Activated CD4-positive, alpha-beta T cell treated with anti-CD3 and anti-CD28 coated beads, Interleukin-2, amount 50 U/mL, for 24 hours (primary cell): ENCODE measurements at places on chromosomes 2 and 18.

DNA sequence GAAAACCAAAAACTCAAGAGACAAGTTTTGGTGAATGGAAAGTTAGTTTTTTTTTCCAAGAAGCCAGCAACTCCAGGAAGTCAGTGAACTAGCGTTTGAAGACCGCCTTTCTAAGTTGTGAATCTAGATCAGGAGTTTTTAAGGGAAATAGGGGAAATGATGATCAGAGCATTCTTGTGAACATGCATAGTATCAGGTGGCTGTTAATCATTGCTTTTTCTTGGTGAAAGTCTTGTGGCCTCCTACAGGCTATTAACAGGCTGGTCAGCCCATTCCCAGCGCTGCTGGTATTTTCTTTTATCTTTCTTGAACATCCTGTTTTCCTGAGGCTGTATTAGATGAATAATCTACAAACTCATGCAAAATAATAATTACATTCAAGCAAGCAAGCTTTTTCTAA, 155.8 kb downstream of the PTPRM start:
- no peak for DNase-seq

DNA sequence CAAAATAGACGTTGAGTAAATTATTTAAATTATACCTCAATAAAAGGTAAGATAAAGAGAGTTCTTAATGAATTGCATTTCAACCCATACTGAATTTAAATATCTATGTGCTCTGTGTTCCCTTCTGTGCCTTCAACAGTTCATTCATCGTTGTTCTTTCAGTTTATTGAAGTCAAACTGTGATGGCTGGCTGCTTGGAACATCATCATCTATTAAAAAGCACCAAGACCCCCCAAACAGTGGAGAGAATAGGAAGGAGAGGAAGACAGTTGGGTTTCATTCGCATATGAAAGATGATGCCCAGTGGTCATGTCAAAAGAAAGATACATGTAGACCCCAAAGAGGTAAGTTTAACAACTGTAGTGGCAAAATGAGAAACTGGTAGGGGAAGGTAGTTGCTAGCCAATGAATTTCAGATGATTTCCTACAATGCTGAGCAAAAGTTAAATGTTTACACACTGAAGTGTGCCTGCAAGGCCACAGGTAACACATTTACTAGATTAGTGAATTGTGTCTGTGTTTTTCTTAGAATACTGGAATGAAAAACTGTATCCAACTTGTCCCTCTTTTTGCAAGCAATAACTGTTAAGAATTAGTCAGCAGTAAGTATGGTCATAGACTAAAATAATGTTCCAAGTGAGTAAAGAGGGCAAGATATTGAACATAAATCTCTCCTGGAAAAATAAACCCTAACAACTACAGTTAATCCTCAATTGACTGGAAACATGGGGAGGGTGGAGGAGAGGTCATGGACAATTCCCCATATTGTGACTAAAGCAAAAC, 331.3 kb downstream of the KIAA1328 start:
- DNase-seq, result no peak

GRCh38 chr2:29420999-29421782, 306.0 kb downstream of the CLIP4 start:
- no peak for DNase-seq

DNA sequence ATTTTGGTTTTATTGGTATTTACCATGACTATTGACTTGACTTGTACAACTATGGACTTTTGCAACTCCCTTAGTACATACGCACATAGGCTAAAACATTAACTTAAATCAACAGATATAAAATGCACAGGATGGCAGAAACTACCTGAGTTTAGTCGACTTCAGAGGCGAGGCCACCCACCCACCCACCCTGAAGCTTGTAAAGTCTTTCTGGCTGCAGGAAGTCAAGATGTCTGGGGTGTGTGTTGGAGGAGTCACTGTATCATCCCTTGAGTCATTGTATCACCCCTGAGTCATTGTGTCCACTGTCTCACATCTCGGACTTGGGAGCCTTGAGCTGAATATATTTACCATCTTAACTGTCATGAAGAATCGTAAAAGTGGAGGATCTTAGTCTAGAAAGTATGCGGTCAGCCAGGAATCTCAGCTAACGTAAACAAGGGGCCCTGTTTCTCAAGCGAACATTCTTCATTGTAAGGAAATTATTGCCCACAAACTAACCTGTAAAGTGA, 140.0 kb upstream of the ST6GAL2 start:
- no peak for DNase-seq

- no peak for DNase-seq
Observed at GRCh38 chr18:43068781-43069180, 46.7 kb downstream of the RIT2 start.

DNA sequence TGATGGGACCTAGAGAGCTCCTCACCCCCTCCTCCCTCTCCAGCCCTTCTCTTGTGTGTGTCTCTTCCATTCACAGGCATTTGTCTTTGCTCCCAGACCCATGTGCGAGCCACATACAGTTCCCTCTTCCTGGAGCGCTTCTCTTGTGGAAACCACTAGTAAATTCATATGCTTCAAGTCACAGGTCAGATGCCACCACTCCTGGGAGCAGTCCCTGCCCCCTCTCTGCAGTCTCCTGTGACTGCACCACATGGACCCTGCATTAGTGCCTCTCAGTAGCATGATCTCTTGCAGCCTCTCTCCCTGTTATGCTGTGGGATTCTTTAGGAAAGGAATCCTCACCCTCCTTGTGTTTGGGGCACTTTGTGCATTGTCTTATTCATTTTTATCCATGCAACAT, 96.5 kb upstream of the NFATC1 start:
- no peak for DNase-seq

GRCh38 chr2:152740743-152741328, 22.4 kb downstream of the ARL6IP6 start:
- DNase-seq, result no peak

DNA sequence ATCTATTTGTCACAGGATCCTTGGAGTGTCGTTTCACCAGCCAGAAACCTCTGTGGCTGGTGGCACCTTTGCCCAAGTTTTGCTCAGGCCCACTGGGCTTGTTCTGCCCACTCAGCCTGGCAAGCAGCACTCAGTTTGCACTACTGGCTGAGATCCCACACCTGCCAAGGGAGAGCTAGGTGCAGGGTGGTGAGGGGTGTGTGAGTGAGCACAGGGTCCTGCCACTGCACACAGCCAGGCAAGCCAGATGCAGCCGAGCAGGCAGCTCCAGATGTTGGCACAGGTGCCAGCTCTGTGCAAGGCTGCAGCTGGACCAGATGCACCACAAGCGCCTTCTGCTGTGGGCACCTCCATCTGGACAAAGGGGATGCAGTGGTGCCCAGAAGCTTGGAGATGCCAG, 281.7 kb upstream of the UBE2E3 start:
- DNase-seq, result no peak

DNA sequence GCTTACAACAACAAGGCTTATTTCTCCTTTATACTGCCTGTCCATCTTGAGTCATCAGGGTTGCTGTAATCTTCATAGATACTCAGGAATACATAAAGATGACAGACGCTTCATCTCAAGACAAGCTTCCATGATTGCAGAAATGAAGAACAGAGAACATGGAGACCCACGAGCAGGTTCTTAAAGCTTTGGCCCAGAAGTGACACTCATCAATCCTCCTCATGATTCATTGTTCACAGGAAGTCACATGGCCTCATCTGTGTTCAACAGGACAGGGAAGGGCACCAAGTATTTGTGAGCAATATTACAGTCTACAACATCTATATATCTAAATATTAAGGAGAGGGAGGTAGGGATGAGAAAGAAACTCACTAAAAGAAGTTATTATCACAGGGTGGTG, 36.5 kb upstream of the PGAP1 start:
- DNase-seq, result no peak

DNA sequence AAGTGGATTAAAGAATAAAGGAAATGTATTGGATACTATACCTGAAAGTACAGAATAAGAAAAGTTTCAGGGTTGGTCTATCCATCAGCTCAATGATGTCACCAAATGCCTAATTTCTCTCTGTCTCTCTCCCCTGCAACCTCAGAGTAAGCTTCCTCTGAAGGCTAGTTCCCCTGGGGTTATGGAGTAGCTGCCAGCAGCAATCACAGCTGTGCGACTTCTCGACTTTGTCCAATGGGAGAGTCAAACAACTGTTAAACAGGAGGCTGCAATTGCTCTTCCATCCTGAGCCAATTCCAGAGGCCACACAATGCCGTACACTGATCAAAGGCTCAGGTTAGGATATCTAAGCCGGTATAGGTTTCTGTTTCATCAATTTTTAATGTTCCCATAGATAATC, 95.3 kb upstream of the FANCL start:
- DNase-seq, result no peak

GRCh38 chr2:150255528-150255927, 231.9 kb downstream of the RND3 start:
- no peak for DNase-seq

GRCh38 chr18:54777118-54777791, 51.0 kb upstream of the RAB27B start:
- no peak for DNase-seq

DNA sequence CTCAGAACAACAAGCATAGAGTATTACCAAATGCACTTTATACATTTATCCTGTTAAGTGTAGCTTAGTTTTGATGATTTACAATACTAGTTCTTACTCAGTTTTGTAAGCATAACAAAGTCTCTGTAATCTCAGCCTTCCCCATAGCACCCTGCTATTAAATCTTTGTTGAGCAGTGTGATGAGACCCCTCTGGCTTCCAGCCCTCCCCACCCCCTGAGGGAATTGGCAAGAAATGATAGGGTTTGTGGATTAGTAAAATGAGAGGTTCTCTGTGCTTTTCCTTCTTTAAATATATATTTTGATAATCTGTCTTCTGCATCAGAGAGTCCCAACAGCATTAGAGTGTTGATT, 37.2 kb downstream of the ZNF521 start:
- DNase-seq, result no peak

DNA sequence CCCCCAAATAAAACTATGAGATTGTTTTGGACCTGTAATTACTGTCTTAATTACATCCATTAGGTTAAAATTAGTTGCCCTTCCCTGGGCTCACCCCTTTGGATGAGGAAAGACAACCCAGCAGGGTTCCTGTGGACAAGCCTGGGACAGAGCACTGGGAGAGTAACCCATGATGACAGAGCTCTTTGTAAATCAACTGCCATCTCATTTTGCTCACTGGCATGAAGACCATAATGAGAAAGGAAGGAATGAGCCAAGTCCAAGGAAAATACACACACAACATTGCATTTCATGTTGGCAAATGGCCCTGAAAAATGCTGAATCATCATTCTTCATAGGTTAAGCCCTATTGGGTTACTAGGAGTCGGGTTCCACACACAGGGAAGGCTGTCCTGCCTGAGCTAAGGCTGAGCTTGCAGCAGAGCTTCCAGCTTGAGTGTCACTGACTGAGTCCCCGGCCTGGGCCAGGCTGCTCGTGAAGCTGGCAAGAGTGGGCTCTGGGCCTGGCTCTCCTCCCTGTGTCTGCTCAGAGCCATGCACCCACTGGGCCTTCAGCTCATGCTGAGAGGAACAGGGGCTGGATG, 94.1 kb upstream of the ACAA2 start:
- DNase-seq, result no peak

DNA sequence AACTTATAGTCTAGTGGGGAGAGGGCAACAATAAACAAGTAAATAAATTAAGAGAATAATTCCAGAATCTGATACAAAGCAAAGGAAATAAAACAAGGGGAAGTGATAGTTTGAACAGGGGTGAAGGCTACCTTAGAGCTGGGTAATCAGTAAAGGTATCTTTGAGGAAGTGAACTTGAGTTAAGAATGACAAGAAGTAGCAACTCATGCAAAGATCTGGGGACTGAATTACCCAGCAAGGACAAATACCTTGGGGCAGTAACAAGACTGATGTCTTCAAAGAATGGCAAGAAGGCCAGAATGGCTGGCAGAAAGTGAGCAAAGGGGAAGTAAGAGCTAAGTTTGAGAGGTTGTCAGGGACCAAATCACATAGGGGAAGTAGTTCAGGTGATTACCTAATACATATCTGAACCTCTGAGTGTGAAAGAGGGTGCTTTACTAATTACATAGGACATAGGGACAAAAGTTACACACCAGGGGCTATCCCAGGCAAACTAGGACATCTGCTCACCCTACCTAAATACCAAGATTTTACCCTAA, 244.6 kb upstream of the HNRNPA3 start:
- DNase-seq, result no peak

DNA sequence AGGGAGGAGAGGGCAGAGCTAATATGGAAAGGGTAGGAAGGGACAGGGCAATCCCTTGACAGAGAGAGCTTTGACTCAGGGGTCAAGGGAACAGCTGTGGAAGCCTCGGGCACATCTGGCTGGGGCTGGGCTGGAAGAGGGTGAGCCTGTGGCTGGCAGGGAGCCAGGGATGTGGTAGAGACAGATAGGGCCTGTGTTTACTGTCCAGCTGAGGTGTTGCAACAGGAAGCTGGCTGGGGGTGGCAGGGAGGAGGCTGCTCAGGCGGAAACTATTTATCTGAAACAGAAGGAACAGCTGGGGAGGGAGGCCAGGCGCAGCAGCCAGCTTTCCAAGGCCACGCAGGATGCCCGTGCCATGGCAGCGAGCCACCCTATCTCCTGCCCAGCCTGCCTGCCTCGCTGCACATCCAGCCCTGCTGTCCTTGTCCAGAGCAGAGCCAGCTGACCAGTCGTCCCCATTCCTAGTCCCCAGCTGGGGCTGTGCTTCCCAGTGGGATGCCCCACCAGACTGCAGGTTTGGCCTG, 264.7 kb downstream of the CYP26B1 start:
- DNase-seq, result no peak

DNA sequence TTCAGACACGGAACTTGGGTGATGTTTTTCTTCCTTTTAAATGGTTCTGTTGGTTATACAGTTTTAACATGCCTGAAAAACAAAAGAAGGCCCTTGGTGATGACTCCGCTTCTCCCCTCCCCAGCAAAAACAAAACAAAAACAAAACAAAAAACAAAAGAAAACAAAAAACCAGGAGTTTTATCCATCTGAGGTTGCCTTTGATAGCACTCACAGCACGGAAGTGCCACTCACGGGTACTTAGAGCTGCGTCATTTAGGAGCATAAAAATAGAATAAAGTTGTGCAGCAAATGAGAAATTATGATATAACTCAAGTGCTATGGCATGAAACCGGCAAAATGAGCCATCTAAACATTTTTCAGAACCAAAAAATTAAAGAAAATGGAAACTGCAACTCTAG, 57.7 kb downstream of the ZEB2 start:
- no peak for DNase-seq

GRCh38 chr2:239791526-239792404, 233.4 kb downstream of the NDUFA10 start:
- no peak for DNase-seq

DNA sequence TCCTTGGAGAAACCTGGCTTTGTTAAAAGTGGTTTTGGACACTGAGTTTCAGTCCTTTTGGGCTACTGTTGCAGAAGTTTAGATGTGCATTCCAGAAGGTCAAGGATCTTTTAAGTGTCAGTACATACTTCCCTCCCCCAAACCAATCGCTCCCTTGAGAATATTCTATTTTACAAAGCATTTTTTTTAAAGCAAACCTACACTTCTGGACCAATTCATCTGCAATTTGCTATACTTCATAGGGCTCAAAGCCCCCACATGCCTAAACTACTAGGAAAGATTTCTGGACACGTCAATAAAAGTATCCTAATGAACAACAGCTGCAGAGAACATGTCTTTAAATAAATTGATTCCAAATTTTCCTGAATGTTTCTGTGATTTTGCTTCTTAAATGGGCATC, 157.6 kb downstream of the RDH14 start:
- no peak for DNase-seq
